ENCODE measurements at places on chromosomes 1 and 21. TPM values are rescaled to one million over a fixed set of nuclear protein-coding genes. Genes with fewer than 3 reads are reported as not detected.

DNA sequence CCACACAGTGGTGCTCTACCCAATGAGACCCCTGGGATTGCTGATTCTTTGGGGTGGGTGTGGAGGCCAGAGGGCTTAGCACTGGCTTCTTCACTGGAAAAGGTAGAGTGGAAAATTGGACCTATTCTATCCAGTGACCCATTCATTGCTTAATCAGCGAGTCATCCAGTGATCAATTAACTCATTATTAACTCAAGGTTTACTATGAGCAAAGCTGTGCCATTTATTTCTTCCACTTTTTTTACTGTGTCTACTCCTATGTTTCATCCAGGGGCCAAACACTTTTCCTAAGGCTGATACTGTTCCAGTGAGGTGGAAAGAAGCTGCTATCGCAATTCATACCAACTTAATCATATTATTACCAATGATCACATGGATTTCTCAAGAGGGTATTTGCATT is 363.9 kb downstream of the RPS6KC1 start:
- H3K4me1 ChIP-seq = no peaks in the 10 kb centered on the region
- no peak overlapping the region for H3K27ac ChIP-seq
- no peak overlapping the region for H3K4me3 ChIP-seq
- H3K27me3 ChIP-seq = no peaks in the 10 kb centered on the region
- no peak for DNase-seq

DNA sequence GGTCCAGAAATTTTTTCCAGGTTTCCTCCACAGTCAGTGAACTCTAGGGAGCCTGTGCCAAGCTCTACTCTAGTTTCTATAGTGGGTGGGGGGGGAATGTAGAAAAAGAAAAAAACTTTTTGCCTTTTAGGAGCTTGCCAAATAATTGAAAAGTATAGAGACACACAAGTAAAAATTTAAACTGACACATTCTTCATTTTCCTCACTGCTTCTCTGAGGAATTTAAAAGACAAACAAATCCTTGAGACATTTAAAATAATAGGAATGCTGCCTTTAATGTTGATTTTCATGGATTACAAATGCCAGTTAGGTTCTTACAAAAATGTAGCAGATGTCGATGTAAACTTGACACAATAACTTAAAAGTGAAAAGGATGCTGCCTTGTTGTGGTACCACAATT is 241.9 kb downstream of the DNM3 start:
- no peaks in the 10 kb centered on the region for H3K27me3 ChIP-seq
- DNase-seq = no peak
- no peak overlapping the region for H3K4me3 ChIP-seq
- H3K4me1 ChIP-seq = no peaks in the 10 kb centered on the region

The CYYR1 gene
- total RNA-seq = under 0.01 TPM

DNA sequence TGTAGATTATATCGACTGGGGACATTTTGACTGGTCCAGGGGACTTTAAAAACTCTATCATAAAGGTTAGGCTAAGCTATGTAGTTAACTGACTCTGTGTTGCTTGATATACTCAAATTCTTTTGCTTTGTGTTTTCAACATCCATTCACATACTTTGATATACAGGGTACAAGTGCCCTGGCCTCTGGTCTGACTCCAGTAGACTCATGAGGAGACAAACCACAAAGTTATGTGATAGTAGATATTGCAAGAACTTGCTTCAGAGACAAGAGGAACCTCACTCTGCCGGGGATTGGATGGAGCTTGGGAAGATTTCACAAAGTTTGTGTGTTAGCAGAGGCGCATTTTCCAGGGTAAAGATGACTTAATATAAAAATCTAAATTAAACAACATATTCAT is 1.3 kb downstream of the GORAB start:
- peak overlapping the region; percentile 99 for H3K27ac ChIP-seq
- H3K4me1 ChIP-seq = peaks cover 31% of the 10 kb centered on the region
- DNase-seq = no peak
- peak overlapping the region; percentile 81 for H3K4me3 ChIP-seq
- no peaks in the 10 kb centered on the region for H3K36me3 ChIP-seq

DNA sequence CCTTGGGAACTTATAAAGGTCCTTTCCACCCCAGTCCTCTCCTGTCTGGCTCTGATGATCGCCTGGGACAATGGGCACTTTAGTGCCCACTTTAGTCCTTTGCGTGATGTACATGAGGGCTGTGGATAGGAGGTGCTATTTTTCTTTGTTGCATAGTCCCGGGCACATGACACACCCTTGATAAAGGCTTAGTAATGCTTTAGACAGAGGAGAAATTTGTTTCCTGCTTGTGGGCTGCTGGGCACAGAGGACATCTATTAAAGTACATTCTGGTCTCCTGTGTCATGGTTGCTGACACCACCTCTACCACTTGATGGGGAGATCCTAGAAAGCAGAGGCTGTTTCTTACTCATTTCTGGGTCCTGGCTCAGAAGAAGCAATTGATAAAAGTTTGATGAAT is 5.4 kb upstream of the KNCN start:
- peaks cover 4% of the 10 kb centered on the region for H3K27me3 ChIP-seq
- no peak overlapping the region for H3K4me3 ChIP-seq
- H3K27ac ChIP-seq = no peak overlapping the region
- peak; percentile 94 for DNase-seq
- no peaks in the 10 kb centered on the region for H3K4me1 ChIP-seq
- H3K36me3 ChIP-seq = no peaks in the 10 kb centered on the region

- H3K36me3 ChIP-seq = peaks cover 3% of the 10 kb centered on the region
- peak overlapping the region; percentile 95 for H3K4me3 ChIP-seq
- DNase-seq = peak; percentile 69
- H3K27ac ChIP-seq = peak overlapping the region; percentile 81
Measured at GRCh38 chr1:147171399-147172167, 687 bp downstream of the PRKAB2 start.

- no peaks in the 10 kb centered on the region for H3K27me3 ChIP-seq
- H3K27ac ChIP-seq = peak overlapping the region; percentile 46
- H3K36me3 ChIP-seq = no peaks in the 10 kb centered on the region
- no peak for DNase-seq
- peaks cover 39% of the 10 kb centered on the region for H3K4me1 ChIP-seq
- no peak overlapping the region for H3K4me3 ChIP-seq
Measured at GRCh38 chr1:15354580-15354965, 55.1 kb upstream of the EFHD2 start.

The RBP7 gene
- total RNA-seq = not detected

GRCh38 chr1:18178111-18178510 is 70.5 kb downstream of the IGSF21 start:
- no peaks in the 10 kb centered on the region for H3K27me3 ChIP-seq
- no peaks in the 10 kb centered on the region for H3K36me3 ChIP-seq
- no peak overlapping the region for H3K4me3 ChIP-seq
- no peak for DNase-seq
- no peak overlapping the region for H3K27ac ChIP-seq
- no peaks in the 10 kb centered on the region for H3K4me1 ChIP-seq

DNA sequence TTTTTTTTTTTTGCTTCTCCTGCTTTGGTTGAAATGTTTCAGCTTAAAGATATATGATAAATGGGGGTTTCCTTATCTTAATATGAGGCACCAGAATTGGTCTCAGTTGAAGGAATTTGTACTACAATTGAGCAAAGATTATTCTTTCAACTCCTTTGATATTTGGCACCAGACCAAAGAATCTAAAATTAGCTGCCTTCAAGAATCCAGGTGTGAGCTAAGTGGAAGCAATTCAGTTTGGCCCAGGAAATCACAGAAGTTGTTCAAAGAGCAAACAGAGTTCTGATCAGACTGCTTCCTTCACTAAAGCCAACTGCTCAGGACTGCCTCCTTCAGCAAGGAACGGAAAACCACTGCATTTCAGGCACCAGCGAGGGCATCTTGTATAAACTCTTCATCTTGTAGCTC is 68.3 kb upstream of the BCAR3 start:
- peaks cover 34% of the 10 kb centered on the region for H3K4me1 ChIP-seq
- H3K27ac ChIP-seq = no peak overlapping the region
- no peak overlapping the region for H3K4me3 ChIP-seq

GRCh38 chr1:41738006-41738405 is 180.7 kb downstream of the HIVEP3 start:
- DNase-seq = no peak
- peak overlapping the region; percentile 78 for H3K27ac ChIP-seq
- H3K36me3 ChIP-seq = no peaks in the 10 kb centered on the region

Data from osteoblast (primary cell).